SIG-M5 (cell line): ENCODE measurements at places on chromosomes 1 and 21.

DNA sequence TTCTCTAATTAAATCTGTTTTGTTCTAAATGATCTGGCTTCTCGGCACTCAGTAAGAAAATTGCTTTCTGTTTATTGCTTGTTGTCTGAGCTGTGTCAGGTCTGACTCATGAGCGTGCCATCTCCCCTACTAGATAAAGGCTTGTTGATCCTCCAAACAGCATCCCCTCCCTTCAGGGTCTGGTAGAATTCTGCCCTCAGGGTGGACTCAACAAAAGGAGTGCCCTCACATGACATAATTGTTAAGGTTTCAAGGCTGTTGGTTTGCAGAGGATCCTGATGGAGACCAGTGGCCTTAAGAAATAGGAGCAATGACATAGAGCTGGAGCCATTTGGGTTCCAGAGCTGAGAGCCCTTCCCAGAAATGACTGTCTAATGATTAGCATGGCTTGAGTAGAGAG lies 36.0 kb upstream of the ATP2B4 start:
- no peak for DNase-seq

DNA sequence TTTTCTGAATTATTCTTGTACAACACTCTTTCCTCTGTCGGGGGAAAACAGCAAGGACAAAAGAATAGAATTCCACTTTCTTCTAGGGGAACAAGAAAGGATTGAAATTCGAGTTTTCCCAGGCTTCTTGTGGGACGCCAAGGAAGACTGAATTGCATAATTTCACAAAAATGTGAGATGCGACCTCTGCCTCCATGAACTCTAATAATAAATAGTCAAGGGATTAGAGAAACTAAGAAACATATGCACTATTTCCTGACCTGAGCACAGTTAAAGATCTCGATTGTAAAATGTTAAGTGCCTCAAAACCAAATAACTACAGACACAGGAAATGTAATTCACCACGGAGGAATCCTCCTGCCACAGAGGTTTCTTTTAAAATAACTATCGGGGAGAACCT lies 117.3 kb upstream of the MARK1 start:
- no peak for DNase-seq

DNA sequence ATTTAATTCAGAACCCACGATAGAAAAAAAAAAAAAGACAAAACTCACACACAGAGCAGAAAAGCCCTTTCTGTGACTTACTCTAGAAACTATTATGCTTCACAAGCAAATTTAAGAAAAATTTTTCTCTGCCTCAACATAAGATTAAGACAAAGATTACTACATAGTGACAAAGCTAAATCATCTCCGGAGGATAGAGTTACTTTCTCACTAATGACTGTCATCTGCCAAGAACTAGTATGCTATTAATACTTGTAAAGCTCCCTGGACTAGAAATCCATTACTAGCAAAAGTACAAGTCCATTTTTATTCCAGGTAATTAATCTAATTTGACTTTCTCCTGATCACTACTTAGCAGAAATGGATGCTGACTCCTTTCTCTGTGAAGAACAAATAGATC lies 25.9 kb downstream of the GREM2 start:
- no peak for DNase-seq

- no peak for DNase-seq
These were observed 13.0 kb upstream of the GORAB start for GRCh38 chr1:170518965-170519364.
